ENCODE measurements at places on chromosomes 4 and X. TPM values are rescaled to one million over a fixed set of nuclear protein-coding genes. Genes with fewer than 3 reads are reported as not detected.

The TIMM8A gene
- total RNA-seq: 23.6 TPM

The SAT1 gene
- total RNA-seq: 67.0 TPM

The HHIP gene
- total RNA-seq: not detected

The BCOR gene
- 23.7 TPM for total RNA-seq

The PASD1 gene
- total RNA-seq: not detected

The XAGE1B gene
- total RNA-seq: not detected

The NHSL2 gene
- total RNA-seq: 3.4 TPM

The POLN gene
- 4.1 TPM for total RNA-seq

The DDIT4L gene
- 0.45 TPM for total RNA-seq

The BCORL1 gene
- total RNA-seq: 9.6 TPM

The FGF16 gene
- total RNA-seq: not detected

The MAGEE2 gene
- not detected for total RNA-seq

Data from heart left ventricle (tissue), 16 donors.